Erythroblast (primary cell): ENCODE measurements at places on chromosomes 16 and 17.

GRCh38 chr17:57349541-57350247, 93.4 kb downstream of the MSI2 start:
- DNase-seq, result no peak

DNA sequence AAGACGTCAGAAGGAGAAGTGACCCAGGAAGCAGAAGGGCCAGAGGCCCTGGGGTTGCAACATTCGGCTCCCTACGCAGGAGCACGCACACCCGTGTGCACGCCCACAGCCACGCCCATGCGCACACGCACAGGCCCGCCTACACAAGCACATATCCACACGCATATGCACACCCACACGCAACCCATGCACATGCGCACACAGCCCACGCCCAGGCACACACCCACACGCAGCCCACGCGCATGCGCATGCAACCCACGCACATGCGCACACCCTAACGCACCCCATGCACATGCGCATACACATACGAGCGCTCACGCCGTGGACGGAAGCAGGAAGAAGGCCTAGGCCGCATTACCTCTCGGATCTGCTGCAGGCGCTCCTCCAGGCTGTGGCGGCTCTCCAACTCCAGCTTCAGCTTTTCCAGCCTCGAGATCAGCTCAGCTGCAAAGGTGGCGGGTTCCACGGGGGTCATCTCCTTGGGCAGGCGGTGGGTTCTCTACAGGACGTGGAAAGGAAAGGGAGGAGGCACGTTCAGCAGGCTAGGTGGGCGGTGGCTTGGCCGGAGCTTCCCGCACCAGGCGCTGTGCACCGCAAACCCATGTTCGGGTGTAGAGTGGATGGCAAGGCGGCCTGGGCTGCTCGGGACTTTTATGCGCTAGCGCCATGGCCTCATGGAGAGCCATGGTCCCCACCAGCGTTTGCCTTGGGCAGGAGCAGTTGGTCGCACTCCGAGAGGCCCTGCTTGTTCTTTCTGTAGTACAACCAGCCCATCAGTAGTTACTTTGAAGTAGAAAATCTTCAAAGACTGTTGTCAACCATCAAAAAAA, 23.4 kb downstream of the AXIN2 start:
- DNase-seq, result no peak

DNA sequence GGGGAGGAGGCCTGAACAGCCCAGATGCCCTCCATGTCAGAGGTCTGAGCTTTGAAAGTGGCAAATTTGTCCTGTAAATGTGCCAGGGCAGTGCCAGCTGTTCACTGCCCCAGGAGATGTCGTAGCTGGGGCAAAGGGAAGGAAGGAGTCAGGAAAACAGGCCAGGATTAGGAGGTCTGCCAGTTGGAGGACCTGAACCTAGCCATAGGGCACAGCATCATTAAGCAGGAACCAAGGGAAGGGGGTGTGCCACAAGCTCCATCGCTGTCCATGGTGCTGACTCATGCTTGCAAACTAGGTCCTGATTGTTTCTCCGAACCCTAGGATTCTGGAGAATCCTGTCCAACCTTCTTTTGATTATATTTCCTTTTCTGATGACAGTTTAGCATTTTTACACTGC, 124.2 kb downstream of the TMEM132E start:
- DNase-seq, result peak; percentile 57

DNA sequence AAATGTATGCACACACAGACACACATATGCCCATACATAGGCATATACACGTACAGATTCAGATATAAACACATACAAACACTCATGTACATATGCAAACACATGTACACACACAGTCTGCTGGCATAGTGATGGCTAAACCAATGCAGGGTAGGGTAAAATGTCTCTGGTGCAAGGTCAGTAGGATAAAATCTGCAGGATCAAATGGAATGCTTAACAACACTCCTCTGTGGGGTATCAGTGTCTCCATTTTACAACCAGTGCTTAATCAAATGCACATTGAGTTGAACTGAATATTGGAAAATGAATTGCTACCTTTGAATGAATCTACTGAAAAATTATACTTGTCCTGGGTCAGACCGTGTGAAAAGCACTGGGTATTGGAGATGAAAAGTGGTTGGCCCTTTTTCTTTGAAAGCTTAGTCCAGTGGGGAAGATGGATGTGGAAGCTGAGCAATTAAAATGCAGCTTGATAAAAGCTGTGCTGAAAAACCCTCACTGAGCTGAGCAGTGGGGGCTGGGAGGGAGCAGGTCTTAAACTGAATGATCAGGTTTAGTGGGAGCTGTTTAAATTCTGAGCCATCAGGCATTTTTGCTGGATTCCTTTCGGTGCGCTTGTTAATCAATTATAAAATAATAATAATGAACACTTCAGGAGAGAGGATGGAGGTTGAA, 314.7 kb downstream of the HAPSTR1 start:
- DNase-seq, result no peak

DNA sequence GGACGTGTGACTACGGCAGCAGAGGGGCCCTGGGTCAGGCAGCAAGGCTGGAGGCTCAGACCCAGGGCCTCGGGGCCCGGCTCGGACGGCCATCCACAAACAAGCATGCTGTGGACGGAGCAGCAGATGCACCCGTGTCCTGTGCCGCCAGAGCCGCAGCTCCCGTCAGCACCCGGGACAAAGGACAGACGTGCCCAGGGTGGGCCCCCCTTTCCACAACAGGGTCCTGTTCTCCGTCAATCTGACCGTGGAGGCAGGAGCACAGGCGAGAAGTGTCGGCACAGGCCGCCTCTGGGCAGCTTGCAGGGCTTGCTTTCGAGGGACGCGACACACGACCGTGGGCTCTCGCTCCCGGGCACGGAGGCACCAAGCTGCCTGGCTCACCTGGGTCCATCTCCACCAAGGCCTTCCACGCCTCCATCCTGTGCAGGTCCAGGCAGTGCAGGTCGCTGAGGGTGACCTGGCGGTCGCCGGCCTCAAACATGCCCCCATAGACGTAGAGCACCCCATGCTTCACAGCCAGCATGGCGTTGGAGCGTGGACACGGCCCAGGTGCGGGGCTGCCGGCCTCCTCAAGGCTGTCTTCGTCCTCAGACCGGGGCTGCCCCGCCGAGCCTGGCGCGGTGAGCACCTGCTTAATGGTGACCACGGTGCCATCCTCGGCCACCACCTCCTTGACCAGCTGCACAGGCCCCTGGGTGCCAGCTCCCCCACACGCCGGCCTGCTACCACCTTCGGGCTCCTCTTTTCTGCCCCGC, 56.7 kb downstream of the KLHDC4 start:
- no peak for DNase-seq

- no peak for DNase-seq
These were observed 113.9 kb downstream of the VPS53 start for GRCh38 chr17:600576-601243.

DNA sequence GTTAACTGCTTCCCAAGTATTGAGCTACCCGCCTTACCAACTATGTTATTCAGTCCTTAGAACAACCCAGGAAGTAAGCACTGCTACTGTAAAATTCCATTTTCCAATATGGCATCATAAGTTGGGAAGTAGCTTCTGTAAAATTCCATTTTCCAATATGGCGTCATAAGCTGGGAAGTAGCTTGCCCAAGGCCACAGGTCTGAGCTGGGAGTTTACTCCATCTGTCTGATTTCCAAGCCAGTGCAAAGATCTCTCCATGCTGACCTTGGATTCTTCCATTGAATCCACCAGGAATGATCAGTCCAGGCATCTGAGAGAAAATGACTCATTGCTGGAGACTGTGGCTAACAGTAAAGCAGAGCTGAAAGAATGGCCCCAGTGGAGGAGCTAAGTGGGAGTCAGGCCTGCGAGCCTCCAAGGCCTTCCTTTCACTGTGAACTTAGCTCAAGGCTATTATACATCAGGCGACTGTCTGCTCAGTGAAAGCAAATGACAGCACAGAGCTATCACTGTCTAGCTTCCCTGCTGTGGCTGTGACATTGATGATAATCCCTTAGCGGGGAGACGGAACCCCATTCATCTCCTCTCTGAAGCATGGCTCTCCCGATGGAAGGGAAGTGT, 430.4 kb downstream of the HAPSTR1 start:
- no peak for DNase-seq

- no peak for DNase-seq
These were observed 34.2 kb downstream of the MPHOSPH6 start for GRCh38 chr16:82135844-82136243.

DNA sequence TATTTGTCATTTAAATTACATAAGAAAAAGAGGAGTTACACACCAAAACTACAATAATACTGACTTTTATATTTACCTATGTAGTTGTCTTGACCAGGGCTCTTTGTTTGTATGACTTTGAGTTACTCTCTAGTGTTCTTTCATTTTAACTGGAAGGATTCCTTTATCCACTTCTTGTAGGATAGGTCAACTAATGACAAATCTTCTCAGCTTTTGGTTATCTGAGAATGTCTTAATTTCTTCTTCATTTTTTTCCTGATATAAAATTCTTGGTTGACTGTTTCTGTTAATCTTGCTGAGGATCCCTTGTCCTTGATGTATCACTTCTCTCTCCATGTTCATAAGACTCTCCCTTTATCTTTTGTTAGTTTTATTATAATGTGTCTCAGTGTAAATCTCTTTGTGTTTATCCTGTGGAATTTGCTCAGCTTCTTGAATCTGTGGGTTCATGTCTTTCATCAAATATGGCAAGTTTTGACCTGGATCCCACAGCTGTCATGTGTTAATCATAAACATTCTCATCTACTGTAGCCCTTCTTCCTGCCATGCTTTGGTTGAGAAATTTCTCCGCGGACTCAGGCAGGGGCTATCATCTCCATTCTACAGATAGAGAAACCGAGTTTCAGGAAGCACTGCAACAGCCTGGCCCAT, 5.4 kb downstream of the PRSS41 start:
- no peak for DNase-seq

DNA sequence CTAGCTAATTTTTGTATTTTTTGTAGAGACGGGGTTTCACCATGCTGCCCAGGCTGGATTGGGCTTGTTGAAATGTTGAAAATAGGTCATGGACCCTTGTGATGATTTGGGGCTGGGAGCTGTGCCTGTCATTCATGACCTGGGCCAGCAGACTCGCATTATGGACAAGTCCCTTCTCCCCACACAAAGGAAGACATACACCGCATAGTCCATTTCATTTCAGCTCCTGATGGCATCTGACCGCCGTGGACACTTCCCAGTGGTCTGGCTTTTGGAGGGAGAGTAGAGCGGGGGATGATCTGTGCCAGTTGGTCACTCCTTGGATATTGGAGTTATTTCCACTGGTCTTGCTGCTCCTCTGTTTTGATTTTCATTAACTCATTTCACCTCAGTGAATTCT, 34.8 kb downstream of the MPRIP start:
- no peak for DNase-seq

- no peak for DNase-seq
These were observed 5.0 kb downstream of the ARHGEF15 start for GRCh38 chr17:8314797-8315763.

DNA sequence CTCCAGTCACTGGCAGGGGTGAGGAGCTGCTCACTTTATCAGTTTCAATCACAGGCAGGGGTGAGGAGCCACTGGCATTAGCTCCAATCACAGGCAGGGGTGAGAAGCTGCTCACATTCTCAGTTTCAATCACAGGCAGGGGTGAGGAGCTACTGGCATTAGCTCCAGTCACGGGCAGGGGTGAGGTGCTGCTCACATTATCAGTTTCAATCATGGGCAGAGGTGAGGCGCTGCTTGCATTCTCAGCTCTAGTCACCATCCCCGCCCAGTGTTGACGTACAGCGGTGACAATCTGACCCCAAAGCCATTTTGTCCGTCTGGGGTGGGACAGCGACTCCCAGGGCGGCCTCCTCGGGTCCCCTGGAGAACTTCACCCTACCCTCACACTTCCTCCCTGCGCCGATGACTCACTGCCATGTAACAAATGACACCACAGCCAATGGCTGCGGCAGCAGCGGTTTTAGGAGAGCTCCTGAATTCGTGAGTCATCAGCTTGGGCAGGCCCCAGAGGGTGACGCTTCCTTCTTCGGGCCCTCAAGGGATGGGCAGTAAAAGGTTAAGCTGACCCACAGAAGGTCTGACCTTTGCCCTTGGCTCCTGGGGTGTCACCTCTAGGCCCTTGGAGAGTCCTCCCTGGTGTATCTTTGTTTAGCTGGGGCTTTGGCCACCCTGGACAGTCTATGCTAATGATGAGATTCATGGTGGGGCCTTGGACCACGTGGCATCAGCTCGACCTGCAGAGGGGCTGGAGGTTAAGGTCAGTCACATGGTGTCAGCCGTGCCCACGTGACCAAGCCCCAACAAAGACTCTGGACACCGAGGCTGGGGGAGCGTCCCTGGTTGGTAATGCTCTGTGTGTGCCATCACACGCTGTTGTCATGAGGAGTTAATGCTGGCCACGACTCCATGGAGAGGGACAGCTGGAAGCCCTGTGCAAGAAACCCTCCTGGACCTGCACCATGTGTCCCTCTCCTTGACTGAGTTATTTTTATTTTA, 171.7 kb downstream of the C16orf95 start:
- no peak for DNase-seq

DNA sequence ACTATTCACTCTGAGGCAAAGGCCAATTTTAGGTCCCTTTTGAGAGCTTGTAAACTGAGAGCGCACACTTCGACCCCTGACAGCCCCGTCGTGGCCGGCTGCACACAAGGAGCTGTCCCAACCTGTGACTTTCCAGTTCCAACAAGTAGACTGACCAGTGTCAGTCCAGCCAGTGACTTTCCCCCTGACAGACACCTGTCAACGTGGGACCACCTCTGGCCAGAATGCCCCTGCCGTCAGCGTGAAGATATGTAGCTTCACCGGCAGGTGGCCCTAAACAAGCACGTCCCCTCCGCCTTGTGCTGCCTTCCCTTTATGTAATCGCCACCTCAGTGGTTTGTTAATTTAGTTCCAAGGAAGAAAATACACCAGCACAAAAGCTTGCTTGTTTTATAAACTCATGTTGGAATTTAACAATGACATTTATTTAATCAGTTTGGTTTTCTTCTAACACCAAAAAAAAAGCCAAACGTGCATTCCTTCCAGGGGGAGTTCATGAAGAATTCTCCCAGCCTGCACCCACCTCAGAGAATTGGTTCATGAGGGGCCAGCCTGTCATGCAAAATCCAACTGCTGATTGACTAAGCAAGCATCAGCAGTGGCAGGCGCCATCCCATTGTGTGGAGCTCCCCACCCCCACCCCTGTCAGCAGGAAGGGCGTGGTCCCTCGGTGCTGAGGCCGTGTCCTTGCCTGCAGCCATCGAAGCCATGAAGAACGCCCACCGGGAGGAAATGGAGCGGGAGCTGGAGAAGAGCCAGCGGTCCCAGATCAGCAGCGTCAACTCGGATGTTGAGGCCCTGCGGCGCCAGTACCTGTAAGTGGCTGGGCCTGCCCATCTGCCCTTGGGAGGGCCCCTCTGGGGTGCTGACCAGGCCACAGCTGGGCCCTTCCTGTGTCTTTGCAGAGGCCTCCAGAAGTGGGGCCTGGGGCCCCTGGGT, 33.9 kb downstream of the PLD6 start:
- no peak for DNase-seq
